Activated naive CD4-positive, alpha-beta T cell (primary cell): ENCODE measurements at places on chromosomes 7 and 10.

GRCh38 chr7:126776498-126776897, 476.2 kb downstream of the GRM8 start:
- no peak for DNase-seq

GRCh38 chr10:541041-541440, 148.4 kb downstream of the DIP2C start:
- DNase-seq: no peak

DNA sequence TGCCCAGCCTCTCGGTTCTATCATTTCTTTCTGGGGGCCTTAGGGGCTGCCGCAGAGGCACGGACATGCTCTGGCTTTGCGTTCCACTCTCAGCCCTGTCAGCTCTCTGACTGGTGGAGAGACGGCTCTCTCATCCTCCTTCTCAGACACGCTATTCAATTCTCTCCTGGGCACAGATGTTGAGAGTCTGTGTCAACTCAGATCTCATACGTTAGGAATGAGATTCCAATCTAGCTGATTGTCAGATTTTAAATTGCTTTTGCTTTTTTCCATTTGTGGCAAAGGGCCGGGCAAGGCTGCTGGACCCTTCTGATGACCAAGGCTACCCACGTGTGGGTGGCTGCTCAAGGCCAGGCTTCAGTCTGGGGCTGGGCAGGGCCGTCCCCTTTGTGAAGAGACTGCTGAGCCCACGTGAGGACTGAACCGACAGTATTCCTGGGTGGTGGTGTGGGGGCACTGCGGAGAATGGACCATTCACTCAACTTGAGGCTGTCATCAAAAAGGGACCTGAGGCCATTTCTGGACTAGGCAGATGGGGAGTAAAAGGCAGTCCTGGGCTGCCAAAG, 71.5 kb downstream of the CLEC2L start:
- DNase-seq: no peak

DNA sequence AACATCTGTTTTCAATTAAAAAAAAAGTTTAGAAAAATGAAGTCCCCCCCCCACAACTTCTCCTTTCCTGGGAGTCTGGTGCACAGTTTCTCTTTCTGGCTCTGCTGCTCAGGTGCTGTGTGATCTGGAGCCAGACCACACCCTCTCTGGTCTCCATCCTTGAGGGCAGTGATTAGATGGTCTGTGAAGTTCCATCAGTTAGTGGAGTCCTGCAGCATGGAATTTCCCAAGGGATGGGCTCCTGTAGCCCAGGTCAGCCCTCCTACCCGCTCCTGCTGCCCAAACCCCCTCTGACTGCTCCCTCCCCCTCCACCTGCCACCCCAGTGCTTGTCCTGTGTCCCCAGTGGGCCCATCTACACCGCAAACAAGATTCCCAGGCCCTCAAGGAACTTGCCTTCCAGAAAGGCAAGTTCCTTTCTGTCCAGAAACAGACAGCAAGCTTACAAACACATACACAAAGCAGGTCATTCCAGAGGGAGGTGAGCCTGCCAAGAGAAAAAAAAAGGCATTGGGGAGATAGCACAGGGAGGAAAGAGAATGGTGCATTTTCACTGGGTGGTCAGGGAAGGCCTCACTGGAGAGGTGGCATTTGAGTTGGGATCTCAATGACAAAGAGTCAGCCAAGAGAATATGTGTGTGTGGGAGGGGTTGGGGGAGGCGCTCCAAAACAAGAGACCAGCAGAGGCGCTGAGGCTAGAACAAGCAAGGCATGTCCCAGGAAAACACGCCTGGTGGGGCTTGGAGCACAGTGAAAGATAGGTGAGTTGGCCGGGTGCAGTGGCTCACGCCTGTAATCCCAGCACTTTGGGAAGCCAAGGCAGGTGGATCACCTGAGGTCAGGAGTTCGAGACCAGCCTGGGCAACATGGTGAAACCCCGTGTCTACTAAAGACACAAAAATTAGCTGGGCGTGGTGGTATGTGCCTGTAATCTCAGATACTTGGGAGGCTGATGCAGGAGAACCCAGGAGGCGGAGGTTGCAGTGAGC, 49.5 kb upstream of the SLC29A3 start:
- no peak for DNase-seq

DNA sequence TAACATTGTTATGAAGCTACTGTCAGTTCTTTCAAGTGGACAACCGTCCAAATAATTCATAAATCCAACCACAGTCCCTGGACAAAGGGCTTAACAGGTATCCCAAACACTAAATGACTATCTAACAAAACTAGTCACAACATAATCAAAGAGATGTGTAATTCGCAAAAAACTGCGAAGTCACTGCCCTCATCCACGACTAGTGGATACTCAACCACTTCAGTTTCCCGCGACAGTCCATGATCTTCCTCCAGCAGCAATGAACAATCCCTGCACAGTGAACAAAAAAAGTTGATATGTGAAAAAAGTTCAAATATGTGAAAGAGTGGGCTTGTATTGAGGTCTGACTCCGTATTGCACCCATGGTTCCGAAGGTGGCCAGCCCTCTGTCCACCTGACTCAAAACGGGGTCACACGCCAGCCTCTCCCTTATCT, 287 bp downstream of the DCLRE1A start:
- no peak for DNase-seq

- DNase-seq: no peak
Observed at GRCh38 chr7:66145400-66146104, 30.9 kb downstream of the CRCP start.

- DNase-seq: no peak
Observed at GRCh38 chr7:35988818-35989217, 164.2 kb upstream of the EEPD1 start.

- no peak for DNase-seq
Observed at GRCh38 chr10:13121500-13121854, 21.5 kb downstream of the OPTN start.

DNA sequence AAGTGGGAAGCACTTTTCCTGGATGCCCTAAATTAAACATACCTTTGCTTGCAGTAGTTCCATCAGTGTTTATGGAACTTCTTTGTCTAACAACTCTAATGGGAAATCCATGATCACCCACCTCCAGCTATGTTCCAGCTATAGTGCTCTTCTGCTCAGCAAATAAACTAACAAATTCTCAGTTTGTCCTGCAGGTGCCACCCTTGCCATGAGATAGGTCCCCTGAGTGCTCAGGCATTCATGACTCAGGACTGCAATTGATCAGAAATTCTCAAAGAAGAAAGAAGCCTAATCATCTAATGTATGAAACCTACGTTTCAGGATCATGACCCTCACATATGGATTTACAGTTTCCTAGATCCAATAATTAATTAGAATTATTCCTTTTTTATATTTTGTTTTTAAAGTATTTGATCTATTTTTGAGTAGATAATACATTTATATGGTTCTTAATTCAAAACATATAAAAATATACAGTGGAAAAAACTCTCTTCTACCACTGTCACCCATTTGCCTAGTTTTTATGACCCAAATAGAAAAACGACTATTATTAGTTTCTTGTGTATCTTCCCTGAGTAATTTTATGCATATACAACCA, 48.7 kb upstream of the DYNC1I1 start:
- DNase-seq: no peak

DNA sequence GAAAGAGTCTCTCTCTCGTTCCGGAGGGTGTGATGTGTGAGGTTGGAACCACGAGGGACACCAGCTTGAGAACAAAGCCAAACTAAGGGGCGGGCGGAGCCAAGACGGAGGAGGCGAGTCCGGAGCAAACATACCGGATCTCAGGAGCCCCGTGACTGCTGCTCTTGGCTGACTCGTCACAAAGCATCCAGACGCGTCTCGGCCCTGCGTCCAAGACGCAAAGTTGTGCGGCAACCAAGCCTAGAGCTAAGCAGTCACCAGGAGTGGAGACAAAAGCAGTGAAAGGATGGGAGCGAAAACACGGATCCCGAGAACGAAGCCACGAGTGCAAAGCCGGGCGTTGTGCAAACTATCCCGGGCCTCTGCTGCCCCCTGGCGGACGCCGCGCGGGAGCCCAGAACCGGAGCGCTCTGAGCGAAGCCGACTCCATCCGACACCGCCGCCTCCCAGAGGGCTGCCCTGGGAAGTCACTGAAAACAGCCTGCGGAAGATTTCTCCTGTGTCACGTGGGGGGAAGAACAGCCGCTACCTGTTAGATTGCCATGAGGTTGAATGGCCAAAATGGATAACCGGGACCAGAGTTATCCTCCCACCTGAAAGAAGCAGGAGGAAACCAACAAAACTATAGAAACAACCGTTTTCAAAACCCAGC, 46.4 kb upstream of the TMEM72 start:
- DNase-seq: peak; percentile 84

DNA sequence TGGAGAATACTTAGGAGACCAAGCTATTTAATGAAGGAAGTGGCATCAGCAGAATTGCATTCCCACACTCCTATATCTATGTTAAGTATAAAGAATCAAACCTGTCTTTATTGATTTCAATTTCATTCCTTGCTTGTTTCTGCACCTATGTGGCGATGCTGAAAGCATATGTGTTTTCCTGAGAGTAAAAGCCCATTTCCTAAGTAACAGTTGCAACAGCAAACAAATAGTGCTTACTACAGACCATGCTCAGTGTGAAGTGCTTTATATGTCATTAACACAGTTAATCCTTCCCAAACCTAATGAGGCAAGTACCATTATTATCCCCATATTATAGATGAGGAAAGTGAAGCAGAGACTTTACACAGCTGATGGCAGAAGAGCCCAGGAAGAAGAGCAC, 552.1 kb downstream of the PARD3 start:
- DNase-seq: no peak

DNA sequence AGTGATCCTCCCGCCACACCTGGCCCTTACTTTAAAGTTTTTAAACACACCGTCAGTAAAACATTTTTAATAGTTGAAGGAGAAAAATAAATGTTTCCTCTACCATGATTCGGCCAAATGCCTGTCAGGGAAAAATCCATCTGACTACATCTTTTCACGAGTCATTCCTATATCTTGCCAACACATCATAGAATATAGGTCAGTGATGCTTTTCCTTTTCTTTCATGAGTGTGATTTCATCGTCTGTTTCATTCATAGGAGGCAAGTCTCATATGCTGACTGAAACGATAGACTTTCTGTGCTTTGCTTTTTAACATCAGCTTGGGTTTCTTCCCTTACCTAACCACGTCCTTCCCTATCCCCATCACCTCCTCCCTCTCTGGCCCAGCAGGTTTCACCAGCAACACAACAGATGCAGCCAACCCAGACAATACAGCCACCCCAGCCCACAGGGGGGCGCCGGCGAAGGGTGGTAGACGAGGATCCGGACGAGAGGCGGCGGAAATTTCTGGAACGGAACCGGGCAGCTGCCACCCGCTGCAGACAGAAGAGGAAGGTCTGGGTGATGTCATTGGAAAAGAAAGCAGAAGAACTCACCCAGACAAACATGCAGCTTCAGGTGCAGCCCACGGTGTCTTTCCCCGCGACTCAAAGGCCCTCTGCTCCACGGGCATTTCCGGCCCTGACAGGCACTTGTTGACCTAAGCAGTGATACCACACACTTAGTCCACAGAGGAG, 149.2 kb downstream of the TRIL start:
- no peak for DNase-seq
